Stimulated activated CD4-positive, alpha-beta T cell treated with anti-CD3 and anti-CD28 coated beads, Interleukin-1b, Interleukin-23, amount 100 ng/mL, for 1 hour (primary cell): ENCODE measurements at places on chromosomes 16 and 17.

GRCh38 chr17:33981711-33982601 lies 273.1 kb upstream of the CCL2 start:
- no peak for DNase-seq

DNA sequence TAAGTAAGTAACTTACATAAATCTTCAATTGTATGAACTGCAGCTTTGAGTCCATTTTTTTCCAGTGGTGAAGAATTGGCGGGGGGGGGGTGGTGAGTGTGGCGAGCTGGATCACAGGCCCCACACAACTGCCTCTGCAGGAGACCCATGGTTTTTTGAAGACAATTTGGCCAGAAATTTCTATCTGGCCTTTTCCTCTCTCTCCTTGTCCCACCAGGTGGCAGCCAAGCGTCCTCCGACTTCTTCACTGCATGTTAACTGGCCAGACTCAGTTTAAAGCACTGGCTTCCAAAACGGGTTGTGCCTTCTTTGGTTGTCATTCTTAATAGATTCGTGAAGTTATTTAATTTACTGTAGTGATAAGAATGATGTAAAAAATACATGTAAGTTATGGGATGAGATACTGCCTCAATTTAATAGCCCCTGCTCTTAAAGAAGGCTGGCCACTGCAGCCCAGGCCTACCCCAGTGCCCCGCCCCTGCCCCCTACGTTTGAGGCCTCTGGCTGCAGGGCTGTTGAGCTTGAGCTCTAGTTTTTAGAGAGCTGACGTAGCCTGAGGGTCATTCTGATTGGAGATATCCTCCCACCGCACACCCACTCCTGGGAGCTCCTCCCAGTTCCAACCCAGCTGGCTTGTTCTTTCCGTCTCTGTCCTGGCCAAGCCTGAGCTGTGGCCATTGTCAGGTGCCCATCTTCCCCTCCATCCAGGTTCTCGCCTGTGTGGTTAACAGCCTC lies 36.4 kb downstream of the AKAP1 start:
- DNase-seq = no peak

- DNase-seq = no peak
Observed at GRCh38 chr16:57273826-57274225, 10.6 kb downstream of the PLLP start.

DNA sequence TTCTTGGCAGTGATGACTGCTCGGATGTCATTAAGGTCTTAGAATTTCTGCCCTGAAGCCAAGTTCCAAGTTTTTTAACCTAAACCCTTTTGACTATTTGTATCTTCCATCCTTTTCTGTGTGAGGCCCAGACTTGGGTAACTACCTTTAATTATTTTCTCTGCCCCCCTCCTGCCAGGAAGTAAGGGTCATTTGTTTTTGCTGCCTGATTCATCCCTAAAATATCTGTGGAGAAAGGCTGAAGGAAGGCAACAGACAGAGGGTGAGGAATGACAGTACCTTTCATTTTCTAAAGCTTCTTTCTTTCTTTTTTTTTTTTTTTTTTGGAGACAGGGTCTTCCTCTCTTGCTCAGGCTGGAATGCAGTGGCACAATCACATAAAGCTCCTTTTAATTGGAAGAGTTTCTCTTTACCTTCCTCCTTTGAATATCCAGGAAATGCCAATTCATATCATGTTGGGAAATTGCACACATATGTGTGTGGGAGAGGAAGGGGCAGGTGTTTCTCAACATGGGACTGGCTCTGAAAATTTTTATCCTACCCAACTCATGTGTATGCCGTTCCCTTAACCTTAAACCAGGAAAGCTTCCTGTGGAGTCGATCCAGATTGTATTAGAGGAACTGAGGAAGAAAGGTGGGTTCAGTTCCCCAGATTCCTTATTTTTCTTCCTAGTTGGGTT lies 957 bp downstream of the VPS25 start:
- DNase-seq = no peak

GRCh38 chr16:81885976-81886586 lies 107.0 kb downstream of the PLCG2 start:
- no peak for DNase-seq

DNA sequence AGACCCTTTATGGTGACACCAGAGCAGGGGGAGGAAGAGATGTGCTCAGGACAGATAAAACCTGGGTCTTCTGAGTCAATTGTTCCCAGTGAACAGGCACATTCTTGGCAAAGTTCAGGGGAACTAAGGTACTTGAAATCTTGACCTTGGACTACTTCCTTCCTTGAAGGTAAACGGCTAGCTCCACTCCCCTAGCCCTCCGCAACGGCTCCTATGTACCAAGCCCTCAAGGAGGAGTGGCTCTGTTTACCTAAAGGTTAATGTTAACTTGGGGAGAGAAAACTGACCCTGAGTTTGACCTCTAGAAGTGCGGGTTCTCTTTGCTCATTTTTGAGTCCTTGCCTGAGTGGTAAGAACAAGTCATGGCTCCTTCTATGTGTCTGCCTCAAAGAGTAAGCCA lies 7.8 kb downstream of the TTLL6 start:
- DNase-seq = no peak

GRCh38 chr17:67059372-67059771 lies 15.0 kb downstream of the CACNG1 start:
- DNase-seq = no peak

- DNase-seq = no peak
Observed at GRCh38 chr17:67221062-67221998, 23.7 kb downstream of the HELZ start.

GRCh38 chr17:63609816-63610573 lies 9.3 kb downstream of the TACO1 start:
- no peak for DNase-seq

GRCh38 chr17:29358416-29358815 lies 31.7 kb upstream of the TAOK1 start:
- DNase-seq = no peak

GRCh38 chr16:53556521-53556920 lies 53.5 kb upstream of the AKTIP start:
- no peak for DNase-seq

DNA sequence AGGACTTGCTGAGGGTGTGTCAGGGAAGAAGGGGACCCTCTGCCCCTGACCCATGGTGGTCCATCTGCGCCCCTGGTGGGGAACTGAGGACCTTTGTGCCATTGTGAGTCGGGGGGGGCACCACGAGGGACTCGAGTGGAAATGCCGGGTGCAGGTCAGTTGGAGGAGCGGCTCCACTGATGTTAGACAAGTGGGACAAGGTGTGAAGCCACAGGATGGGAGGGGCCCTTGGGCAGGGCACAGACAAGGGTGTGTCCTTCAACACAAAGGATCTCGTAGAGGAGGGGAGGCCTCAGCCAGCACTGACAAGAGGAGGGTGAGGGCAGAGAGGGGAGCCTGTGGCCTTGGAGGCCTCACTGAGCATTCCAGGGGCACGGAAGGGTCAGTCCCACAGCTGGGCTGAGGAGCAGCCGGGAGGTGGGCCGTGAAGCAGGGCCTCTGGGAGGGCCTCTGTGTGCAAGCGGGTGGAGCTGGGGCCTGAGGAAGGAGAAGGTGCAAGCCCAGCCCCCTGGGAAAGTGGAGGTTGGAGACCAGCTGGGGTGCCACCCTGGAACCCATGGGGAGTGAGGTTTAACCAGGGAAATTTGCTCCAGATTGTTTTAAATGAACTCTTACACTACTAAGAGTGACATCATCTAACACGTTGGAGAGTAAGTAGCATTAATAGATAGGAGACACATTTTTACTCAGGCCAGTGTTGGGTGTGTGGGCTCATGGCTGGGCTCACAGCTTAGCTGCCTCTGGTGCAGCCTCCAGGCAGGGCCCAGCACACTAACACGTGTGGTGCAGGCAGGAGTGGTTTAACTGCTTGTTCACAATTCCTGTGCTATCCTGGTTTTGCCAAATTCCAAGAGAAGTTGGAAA lies 27.9 kb downstream of the NARF start:
- no peak for DNase-seq

DNA sequence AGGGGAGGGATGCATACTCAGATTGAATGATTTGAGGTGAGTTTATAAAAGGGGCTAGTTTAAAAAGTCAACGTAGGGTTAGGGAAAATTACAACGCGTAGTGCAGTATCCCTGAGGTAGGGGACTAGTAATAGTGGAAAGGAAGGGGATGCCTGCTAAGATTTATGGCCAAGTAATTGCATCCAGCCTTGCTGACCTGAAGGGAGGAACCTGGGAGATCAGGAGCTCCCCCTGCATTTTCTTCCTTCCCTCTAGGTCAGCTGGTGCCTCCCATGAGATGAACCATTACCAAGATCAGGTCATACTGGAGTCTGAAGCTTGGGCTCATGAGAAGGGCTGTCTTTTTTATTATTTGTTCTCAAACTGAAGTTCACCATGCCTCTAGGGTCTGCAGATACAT lies 606.6 kb downstream of the TMEM114 start:
- DNase-seq = no peak

GRCh38 chr17:57622683-57623433 lies 122.2 kb downstream of the CCDC182 start:
- DNase-seq = no peak

DNA sequence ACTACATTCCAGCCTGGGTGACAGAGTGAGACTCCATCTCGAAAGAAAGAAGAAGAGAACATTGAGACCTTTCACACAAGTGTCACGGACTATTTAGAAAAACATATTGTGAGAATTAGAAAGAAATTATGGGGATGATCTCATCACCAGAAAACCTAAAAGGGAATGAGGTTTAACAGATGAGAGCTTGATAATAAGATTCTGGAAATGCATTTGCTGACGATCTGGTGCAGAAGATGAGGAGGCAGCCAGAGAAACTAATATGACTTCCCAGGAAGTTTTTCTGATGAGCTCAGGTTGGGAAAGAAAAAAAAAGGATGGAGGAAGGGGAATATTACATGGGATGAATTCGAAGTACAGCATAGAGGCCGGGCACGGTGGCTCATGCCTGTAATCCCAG lies 10.8 kb upstream of the APOH start:
- no peak for DNase-seq

DNA sequence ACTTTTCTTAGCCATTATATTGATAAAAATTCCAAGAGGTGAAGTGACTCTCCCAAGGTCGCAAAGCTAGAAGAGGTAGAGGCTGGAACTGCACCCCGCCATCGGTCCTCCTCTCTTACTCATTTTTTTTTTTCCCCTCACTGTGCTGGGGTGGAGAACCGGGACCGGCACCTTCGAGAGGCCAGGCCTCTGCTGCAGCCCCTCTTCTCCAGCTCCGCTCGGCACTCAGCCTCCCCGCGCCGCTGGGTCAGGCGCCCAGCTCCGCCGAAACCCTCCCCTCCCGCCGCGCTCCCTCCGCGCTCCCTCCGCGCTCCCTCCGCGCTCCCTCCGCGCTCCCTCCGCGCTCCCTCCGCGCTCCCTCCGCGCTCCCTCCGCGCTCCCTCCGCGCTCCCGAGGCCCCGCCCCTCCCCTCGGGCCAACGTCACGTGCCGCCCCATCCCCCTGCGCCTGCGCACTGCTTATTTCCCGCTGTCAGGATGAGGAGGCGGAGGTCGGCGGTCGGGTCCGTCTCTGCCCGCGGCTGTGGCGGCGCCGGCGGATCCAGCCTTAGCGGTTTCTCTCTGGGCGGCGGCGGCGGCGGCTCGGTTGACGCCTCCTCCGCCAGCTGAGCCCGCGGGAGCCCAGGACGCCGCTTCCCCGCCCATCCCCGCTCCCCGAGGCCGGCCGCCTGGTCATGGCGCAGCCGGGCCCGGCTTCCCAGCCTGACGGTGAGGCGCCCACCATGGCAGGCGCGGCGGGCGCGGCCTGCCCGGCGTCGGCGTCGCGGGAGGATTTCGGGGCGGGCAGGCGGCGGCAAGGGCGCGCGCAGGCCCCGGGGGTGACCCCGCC lies at the start of gene RABEP1:
TSS of gene RABEP1 (plus strand) at position 471 of the 828 bp plus-strand sequence. CDS start at position 674, 203 bp downstream.
- DNase-seq = peak; percentile 94

DNA sequence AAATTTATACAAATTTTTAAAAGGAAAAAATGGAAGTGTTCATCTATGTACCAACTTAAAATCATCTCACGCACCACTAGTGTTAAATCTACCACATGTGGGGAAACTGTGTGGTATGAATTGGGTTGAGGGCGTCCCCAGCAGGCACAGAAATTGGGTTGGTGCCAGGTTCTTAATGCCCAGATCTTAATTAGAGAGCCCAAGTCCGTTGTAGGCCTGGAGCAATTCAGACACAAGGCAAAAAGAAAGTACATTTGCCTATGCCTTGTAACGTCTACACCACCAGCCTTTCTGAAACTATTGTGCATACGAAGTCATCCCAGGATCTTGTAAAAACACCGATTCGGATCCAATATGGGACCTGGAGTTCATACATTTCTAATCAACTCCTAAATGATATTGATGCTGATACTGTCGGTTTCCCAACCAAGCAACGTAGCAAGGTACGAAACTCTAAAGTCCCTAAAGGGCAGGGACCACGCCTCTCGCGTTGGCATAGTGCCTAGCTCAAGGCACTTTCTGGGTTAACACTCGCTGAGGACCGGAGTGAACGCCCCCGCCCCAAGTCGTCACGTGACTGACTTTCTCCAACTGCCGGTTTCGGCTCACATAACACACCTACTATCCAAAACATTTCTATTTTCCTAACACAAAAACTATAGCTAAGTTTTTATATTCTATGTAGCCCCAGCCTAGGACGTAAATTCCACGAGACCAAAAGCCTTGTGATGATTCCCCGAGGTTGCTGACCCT lies 945 bp upstream of the UQCRC2 start:
- peak; percentile 54 for DNase-seq

DNA sequence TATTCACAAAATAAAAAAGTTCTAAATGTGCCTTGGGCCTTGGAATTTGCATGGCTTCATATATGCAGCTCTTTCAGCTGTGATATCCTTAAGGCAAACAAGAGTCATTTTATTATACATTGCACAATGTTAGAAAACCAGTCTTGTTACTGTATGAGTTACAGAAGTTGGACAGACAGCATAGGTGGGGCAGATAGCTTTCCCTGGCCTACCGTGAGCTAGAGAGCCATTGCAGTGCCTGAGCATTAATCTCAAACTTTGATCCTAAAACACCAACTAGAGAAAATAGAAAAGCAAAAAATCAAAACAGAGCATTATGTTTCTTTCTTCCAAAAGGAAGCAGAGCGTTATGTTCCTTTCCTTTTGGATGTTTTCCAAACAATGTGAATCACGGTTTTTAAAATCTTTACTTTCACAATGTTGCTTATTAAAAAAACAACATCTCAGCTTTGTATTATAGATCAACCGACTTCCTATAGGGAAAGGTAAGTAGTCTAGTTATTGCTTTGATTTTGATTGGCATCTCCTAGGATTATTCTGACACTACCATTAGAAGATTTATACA lies 32.2 kb downstream of the ARHGAP44 start:
- no peak for DNase-seq

GRCh38 chr17:69048634-69049033 lies 12.1 kb downstream of the ABCA9 start:
- DNase-seq = no peak

GRCh38 chr17:31512104-31512740 lies 120.7 kb downstream of the RAB11FIP4 start:
- DNase-seq = no peak

DNA sequence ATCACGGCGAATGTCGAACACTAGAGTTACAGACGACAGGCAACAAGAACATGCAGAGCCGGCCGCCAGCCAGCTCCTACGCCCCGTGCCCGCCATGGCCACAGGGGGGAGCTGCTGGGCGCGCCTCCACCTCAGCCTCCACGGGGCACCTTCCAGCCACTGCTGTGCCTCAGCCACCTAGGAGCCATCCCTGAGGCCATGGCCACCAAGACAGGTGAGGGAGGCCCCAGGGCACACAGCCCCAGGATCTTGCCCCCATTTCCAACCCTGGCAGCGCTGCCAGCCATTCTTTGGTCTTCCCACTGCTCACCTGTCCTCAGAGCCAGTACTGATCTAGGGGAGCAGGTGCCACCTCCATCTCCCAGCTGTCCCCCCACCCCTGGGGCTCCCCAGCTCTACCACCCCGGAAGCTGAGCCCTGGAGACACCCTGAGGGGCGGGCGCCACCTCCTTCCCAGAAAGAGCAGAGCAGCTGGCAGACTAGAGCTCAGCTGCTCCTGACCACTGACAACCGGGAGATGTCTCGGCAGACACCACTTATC lies 11.8 kb downstream of the GNPTG start:
- DNase-seq = peak; percentile 41
